Activated effector memory CD4-positive, alpha-beta T cell treated with anti-CD3 and anti-CD28 coated beads, Interleukin-2, amount 50 U/mL, for 16 hours (primary cell): ENCODE measurements at places on chromosomes 12 and 14.

DNA sequence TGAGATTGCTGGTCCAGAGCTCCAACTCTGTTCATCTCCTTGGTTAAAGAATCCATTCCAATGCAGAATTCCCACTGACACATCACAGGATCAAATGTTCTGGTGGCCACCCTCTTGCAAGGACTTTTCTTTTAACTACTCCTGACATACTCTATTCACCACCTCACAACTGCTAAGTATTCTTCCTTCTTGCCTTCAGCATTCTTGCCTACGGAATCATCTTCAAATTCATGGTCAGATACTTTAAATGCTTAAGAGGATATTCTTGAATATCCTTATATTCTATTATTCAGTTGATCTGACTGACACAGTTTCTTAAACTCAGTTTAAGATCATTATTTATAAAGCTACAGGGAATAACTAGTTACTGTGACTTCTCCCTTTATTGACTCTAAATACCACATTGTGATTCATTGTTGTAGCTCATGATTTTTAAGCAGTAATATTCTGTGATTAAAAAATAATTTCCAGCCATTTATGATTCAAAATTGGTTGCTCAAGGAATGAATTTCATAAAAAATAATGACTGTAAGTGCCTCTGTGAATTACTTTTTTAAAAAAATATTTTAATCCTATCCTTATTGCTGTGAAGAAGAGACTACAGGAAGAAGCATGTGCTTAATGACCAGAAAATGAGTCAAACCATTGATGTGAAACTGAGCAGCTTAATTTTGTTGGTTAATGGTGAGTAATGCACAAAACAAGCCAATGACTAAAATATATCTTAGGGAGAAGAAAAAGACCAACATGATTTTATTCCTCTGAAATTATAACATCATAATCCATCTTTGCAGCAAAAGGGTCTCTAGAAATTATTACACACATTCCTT, 207.1 kb downstream of the PIK3C2G start:
- no peak for DNase-seq

DNA sequence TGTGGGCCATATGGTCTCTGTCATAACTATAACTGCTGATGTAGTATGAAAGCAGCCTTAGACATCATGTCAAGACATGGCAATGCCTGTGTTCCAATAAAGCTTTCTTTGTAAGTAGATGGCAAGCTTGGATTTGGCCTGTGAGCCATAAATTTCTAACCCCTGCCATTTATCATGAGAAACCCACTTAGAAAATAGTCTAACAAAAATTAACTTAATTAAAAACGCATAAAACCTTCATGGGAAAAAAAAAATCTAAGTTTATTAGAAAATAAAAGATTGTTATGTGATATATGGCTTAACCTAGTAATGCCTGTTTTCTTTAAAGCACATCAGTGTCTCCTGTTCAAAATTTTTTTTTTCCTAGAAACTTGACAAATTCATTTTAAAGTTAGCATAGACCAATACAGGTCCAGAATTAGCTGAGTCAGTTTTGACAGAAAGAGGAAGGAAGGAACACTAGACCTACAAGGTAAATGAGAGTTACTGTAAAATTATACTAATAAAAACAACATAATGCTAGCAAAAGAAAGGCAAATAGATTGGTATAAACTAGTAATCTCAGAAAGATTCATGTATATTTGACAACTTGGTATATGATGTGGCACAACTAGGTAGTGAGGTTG, 68.2 kb downstream of the USP15 start:
- no peak for DNase-seq

GRCh38 chr12:132286912-132287311, 42.5 kb downstream of the GALNT9 start:
- DNase-seq: no peak

GRCh38 chr12:120264904-120265472, 542 bp downstream of the PXN start:
- DNase-seq: no peak

GRCh38 chr12:91331371-91331770, 148.8 kb upstream of the DCN start:
- no peak for DNase-seq

DNA sequence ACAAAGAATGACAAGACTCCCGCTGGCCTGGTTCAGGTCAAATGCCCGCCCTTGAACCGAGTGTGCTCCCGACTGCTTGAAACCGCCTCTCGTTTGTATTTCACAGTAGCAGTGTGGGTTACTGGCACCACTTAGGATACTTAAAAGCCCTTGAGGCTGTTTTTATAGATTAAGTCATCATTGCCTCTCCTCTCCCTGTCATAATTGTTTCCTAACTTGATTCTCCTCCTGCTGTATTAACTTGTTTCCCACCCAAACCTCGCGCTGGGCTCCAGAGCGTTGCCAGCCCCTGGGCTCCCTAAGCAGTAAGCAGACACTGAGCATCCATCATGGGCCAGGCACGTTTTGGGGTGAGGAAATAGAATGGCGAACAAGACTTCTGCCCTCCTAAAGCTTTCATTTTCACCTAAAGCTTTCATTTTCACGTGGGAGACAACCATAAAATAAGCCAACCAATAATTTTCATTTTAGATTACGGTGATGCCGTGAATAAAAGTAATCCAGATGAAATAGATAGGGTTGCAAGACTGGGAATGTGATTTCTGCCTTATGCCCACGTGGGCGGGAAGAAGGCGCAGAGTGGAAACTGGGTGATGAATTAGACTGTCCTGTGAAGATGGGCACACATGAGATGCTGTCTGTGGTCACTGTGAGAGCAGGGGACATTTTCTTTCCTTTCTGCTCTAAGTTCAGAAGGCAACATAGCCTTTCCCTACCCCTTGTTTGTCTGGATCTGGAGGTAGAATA, 97.5 kb downstream of the PPP2R5C start:
- peak; percentile 64 for DNase-seq

GRCh38 chr12:8065991-8066594, at the start of gene C3AR1:
C3AR1 (minus strand) TSS chr12:8066359; CDS start chr12:8060185, 6,174 bp downstream.
- DNase-seq: peak; percentile 73

DNA sequence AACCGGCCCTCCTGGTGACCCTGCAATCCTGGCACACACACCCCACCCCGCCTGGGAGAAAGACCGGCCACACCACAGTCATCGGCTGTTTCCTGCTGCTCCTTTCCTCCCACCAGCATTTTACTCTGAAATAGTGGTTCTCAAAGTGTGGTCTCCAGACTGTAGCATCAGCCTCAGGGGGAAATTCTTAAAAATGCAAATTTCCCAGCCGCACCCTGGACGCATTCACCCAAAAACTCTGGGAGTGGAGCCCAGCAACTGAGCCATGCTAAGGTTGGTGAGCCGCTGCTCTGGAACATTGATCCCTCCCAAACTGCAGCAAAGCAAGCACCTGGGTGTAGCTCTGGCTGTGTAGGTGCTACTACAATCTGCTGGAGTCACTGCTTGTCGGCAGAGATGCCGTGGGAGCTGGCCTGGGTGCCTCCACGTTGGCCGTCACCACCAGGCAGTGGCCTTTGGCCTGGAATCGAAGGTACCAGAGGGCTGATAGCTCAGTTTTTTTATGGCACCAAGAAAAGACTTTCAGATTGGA, 38.4 kb upstream of the BCL2L14 start:
- peak; percentile 65 for DNase-seq

GRCh38 chr12:95412482-95413311, 61.3 kb upstream of the METAP2 start:
- DNase-seq: no peak

- DNase-seq: no peak
Measured at GRCh38 chr12:104536841-104537240, 80.1 kb downstream of the CHST11 start.

- DNase-seq: no peak
Measured at GRCh38 chr12:75842090-75842489, 189.5 kb downstream of the PHLDA1 start.

GRCh38 chr14:64349741-64350490, 38.2 kb upstream of the MTHFD1 start:
- DNase-seq: no peak

GRCh38 chr14:92512807-92513203, 776 bp upstream of the RIN3 start:
- DNase-seq: no peak

DNA sequence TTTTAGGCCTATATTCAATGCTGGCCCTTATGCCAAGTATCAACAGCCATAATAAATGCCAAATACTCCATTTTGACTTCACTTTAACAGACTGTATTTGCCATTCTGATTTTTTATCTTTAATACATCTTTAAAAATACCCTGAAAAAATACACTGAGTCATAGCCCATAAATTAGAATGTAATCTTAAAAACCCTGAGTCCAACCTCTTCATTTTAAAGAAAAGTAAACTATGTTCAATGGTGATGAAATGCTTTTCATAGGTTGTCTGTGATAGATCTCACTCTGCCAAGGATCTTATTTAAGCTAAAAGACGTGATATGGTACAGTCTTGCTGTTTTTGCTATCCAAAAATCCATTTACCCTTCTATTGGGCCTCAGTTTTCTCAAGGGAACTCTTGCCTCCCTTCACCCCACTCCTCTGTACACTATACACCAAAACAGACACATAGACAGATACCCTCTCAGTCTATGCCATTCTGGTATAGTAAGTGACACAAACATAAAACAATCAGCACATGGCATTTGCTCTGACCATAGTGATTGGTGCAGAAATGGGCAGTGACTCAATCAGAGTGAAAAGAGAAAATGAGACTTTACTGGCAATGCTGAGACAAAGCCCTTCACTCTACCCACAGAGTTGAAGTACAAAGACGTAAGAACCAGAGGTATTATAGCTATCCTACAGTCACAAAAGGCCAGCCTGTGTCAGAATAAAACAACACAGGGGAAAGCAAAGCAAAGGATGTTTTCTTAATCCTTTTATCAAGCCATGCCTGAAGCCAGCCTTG, 49.1 kb downstream of the BTG1 start:
- no peak for DNase-seq

DNA sequence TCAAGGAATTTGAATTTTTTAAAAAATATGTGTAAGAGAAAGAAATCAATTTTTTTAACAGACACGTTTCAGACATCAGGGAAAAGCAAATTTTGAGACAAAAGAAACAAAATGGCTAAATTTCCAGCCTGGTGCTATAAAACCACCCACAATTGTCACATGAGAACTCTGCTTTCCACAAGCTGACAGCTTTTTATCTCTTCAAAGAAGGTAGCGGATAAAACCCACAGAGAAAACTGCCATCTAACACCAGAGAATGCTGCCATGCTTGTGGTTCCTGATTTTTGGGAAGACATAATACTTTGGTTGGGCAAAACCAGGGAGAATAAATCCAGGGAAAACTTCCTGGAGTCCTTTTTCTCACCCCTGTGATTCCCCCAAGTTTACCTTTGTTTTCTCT, 10.3 kb upstream of the ITPR2 start:
- DNase-seq: no peak

GRCh38 chr12:71216725-71217579, 59.2 kb upstream of the TSPAN8 start:
- no peak for DNase-seq

- no peak for DNase-seq
Measured at GRCh38 chr14:68249661-68250451, 430.3 kb downstream of the RAD51B start.

DNA sequence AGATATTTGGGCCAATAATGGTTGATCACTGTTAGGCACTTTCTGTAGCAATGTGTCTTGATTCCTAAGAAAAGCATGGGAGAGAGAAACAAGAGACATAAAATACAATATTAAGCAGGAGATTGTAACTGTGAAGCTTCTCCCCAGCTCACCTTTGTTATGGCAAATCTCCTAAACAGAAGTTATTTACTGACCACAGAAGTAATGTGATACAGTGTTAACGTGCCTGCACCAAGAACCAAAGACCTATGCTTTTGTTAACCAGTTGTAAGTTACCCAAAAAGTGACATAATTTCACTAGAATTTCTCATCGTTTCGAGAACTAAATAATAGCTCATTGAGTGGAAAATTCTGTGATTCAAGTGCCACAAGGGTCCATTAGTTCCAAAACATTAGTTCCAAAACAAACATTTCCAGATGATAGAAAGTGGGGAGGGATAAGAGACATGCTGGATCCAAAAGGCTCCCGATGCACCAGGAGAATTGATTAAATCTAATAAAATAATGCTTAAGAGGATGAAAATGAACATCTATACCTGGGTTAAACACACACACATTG, 14.3 kb downstream of the RERG start:
- DNase-seq: no peak

GRCh38 chr14:52961060-52961639, 10.3 kb upstream of the FERMT2 start:
- DNase-seq: peak; percentile 79

DNA sequence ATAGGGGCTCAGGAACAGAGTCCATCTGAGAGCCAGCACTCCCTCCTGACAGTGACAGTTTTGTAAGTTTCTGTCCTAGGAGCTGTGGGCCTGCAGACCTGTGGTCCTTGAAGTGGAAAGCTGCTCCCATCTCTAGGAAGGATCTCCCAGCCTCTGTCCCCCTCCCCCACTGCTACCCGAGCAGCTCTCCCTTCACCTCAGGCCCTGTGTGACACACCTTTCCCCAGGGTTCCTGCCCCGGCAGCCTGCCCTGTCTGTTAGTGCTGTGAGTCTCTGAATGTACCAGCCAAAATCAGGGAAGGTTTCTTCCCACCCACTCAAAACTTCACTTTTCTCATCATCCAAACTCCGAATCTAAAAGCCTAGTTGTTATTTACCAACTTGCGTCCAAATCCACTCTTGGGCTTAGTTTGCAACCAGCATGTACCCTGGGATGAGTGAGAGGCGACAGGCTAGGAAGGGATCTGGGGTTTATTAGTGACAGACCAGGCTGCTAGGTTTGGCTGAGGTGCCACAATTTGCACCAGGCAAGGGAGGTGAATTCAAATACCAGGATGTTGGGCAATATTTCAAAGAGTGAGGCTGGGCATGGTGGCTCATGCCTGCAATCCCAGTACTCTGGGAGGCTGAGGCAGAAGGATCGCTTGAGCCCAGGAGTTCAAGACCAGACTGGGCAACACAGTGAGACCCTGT, 39.9 kb downstream of the NINJ2 start:
- DNase-seq: no peak

DNA sequence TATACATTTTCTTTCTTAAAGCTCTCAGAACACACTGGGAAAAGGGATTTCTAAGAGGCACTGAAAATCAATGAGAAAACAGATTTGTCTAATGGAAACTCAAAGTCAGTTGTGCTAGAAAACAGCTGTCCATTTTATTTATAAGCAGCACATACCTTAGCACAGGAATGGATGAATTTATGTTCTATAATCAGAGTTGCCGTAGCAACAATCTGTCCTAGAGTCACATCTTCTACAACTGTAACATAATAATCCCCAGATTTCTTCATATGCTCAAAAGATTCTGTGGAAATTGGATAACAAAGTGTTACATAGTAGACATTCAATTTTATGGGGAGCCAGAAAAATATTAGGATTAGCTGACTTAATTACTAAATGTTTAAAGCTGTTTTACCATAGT, 9.8 kb downstream of the GNPNAT1 start:
- DNase-seq: no peak
